ENCODE measurements at places on chromosomes 4 and X.

DNA sequence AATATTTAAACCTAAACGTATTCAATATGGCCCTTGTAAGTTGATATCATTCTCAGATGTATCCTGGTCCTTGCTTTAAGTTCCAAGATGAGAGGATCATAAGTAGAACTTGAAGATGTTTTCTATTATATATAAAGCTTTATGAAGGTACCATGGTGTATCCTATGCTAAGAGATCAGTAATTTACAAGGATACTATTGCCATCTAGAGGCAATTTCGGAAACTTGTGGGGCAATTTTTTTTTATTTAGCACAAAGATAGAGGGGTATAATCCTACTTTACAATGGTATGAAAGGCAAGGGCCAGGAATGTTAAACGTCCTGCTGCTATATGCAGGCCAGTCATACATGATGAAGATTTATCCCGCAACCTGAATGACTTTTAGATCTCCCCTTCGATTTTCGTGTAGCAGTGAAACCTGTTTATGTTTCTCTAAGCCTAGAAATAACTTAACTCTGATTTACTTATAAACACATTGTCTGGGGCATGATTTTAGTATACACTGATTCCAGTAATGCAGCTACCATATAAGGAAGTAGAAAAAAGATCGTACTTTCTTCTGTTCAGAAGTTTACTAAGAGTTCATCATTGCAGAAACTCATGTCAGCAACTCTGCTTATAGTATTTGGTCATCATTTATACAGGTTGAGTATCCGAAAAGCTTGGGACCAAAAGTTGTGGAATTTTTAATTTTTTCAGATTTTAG lies 2.6 kb downstream of the SLC25A31 start:
- no peak for DNase-seq

- DNase-seq, result no peak
These were observed 48.5 kb downstream of the ZCCHC12 start for GRCh38 chrX:118872102-118872566.

DNA sequence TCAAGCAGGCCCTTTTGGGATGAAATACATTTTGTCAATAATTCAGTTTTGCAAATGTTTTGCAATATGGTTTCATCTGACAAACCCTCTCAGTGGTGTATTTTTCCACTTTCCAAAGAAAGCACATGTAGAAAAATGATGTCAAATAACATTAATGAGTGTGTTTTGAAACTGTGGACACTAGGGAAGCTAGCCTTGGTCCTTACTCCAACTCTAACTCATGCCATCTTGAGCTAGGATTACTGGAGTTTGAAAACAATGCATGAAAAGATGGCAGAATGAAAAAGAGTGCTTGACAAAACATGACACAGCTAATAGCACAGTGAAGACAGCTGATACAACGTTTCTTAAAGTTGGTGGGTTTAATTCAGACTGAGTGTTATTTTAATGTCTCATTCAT lies 41.4 kb downstream of the HAND2 start:
- DNase-seq, result no peak

GRCh38 chr4:105674011-105674410 lies 34.5 kb downstream of the INTS12 start:
- DNase-seq, result no peak

- DNase-seq, result no peak
These were observed 132.9 kb downstream of the FAM53A start for GRCh38 chr4:1551211-1551610.

DNA sequence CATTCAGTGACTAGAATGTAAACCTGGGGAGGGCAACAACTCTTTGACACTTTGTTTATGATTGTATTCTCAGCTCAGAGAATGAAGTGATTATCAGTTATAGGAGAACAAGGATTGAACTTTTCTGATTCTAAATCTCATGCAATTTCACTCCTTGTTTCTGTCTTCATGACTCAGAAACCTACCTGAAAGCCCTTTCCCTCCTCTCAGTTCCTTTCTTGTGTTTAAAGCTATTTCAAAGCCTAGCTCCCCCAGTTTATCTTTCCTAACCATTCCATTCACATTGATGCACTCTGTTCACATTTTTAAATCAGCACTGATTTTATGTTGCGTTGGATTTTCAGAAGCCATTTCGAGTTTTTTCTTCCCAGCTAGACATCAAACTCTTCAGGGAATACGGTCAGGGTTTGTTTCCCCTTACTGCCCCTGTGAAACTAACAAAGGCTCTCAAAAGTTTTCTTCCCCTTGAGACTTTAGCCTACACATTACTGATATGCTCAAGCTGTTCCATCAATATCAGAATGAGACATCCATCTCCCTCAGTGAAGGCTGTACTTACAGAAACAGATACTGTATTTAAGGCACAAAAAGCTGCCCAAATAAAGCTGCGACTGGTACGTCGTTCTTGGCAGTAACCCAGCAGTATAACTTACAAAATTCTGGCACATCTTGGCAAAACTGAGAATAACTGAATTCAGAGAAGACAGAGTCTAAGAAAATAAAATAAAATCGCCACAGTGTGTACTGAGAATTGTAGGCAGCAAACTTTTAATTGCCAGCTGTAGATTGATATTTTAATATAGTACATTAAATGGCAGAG lies 31.0 kb downstream of the SRPX start:
- no peak for DNase-seq

DNA sequence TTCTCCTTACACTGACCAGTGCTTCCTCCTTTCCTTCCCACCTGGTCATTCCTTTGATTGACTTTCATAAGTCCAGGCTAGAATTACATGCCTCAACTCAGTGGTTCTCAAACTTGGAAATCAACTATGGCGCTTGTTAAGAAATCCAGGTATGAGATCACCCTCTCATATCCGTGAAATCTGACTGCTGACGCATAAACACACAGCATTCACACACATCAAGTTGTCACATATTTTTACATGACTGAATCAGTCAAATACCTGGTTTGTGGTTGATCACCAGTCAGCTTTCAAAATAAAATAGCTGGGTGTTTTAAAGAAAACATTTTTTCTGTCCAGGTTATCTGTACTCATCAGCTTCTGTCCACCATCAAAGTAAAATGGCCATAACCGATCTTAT lies 433.5 kb downstream of the AFF2 start:
- DNase-seq, result no peak

GRCh38 chr4:89538171-89538570 lies 230.6 kb upstream of the GPRIN3 start:
- no peak for DNase-seq

- DNase-seq, result no peak
These were observed 179.6 kb upstream of the TENM3 start for GRCh38 chr4:182063651-182064050.

- no peak for DNase-seq
These were observed 468.5 kb downstream of the IQCM start for GRCh38 chr4:149347139-149347538.

- no peak for DNase-seq
These were observed 284.4 kb upstream of the SFRP2 start for GRCh38 chr4:154073107-154073822.

GRCh38 chr4:14302021-14302420 lies 674.5 kb upstream of the BOD1L1 start:
- no peak for DNase-seq

GRCh38 chr4:106238820-106239420 lies 77.1 kb downstream of the TBCK start:
- no peak for DNase-seq

DNA sequence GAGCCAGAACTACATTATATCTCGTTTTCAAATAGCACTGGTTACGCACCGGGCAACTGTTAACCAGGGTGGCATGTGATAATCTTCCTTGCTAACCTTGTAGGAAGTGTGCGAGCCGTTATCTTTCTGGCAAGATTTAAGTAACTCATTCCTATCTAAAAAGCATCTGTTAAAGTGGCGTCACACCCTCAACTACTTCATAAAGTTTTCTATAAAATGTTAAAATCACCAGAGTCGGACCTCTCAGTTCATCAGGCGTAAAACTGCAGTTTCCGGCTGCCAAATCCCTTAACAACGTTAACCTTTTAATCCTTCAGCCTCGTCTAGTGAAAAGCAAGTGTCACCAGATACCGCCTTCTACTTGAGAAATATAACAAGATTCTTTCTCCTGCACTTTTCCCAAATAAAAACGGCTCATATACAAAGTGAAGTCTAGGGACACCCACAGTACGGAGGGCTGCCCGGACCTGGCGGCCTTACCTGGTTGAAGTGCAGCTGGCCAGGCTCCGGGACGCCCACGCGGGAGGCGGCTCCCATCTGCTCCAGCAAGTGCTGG lies 1.2 kb downstream of the SLC39A8 start:
- DNase-seq, result no peak

DNA sequence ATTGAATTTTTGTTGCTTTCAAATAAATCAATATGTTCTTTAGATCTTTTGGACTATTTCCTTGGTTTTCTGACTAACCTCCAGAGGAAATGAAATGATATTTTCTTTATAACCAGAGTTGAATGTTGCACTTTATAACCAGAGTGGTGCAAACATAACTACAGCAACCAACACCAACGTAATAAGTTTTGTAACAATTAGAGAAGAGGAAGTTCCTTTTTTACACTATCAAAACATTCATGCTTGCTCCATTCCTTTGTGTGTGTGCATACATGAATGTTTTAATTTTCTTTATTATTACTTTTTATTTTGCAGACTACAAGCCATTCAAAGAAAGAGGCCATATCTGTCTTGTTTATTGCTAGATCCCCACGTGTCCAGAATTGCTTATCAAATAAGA lies 193.0 kb upstream of the PPP3CA start:
- DNase-seq, result no peak
